ENCODE measurements at places on chromosomes 11 and 22. TPM values are rescaled to one million over a fixed set of nuclear protein-coding genes. Genes with fewer than 3 reads are reported as not detected.

Gene RGL4
- total RNA-seq = 25.8 TPM

GRCh38 chr11:113773092-113773415 lies 438 bp downstream of the ZW10 start:
- H3K36me3 ChIP-seq = peaks cover 3% of the 10 kb centered on the region
- peak overlapping the region; percentile 100 for H3K4me3 ChIP-seq
- no peak for DNase-seq
- peaks cover 6% of the 10 kb centered on the region for H3K27me3 ChIP-seq
- H3K27ac ChIP-seq = peak overlapping the region; percentile 92
- peaks cover 16% of the 10 kb centered on the region for H3K4me1 ChIP-seq

DNA sequence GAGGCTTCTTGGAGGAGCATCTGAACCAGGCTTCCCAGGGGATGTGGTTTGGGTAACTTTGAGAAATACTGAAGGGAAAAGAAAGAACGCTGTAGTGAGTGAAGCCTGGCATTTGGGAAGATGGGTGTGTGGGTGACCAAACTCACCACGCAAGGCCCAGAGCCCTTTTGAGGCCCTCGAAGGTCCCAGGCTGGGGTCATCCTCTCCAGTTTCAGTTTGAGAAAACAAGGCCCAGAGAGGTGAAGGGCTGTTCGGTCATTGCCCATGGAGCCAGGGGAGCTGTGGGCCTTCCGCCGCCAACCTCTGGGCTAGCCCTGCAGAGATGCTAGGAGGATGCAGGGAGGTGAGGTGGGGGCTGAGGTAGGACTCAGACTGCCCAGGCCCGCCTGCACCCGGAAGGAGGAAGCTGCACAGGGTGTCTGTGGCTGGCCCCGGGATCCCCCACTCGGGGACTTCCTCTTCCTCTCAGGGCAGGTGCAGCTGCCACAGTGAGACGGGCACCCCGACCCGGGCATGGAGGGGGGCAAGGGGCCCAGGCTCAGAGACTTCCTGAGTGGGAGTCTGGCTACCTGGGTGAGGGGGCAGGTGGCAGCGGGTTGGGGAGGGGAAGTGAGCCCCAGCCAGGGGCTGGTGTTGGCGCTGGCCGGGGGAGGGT lies at the start of gene CCDC88B:
CCDC88B (plus strand) TSS at position 451 of the 655 bp plus-strand sequence; CDS start at position 514, 63 bp downstream.
- H3K4me1 ChIP-seq = peaks cover 35% of the 10 kb centered on the region
- H3K27ac ChIP-seq = peak within 1 kb of the TSS; percentile 97
- H3K4me3 ChIP-seq = peak within 1 kb of the TSS; percentile 94
- DNase-seq = peak; percentile 85
- H3K36me3 ChIP-seq = peaks cover 10% of the 10 kb centered on the region
- no peaks in the 10 kb centered on the region for H3K27me3 ChIP-seq

Gene TREH
- total RNA-seq = not detected

Gene KCNK4
- not detected for total RNA-seq
